Mucosa of descending colon (tissue), 3 donors: ENCODE measurements at places on chromosomes 7 and 10.

- DNase-seq, result no peak
These were observed 320.4 kb downstream of the RNLS start for GRCh38 chr10:88262591-88263234.

GRCh38 chr7:101075646-101076045, 9.6 kb upstream of the TRIM56 start:
- no peak for DNase-seq

DNA sequence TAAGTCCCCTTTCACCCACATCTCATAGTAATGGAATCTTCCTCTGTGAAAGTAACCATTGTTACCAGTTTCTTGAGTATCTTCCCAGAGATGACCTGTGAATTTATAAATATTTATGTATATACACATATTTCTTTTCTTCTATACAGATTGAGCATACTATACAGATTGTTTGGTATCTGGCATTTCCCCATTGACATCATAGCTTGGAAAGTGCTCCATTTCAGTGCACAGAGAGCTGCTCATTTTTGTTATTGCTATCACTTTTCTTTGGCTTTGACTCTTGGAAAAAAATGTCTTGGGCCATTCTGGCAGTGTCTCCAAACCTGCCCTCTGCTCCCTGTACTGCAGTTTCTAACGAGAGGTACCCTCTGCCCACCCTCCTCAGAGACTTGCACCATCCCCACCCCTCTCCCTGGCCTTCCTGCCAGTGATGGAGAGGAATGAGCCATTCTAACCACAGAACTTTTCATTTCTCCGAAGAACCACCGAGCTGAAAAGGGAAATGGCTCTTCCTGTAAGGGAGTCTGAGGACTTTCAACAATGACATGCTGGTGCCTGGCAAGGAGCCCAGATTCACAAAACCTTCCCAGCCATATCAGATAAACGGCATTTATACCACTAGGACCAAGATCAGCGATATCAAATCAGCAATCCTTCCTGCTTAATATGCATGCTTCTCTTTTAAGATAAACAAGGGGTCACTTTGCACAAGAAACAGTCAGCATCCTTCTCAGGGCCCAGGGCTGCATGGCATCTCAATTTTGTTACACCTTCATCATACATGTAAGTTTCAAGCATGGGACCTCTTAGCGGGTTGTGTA, 19.7 kb upstream of the CCSER2 start:
- peak; percentile 59 for DNase-seq

GRCh38 chr7:71424166-71425035, 292.5 kb downstream of the GALNT17 start:
- DNase-seq, result no peak

GRCh38 chr7:127908430-127909258, 122.6 kb downstream of the LRRC4 start:
- no peak for DNase-seq

DNA sequence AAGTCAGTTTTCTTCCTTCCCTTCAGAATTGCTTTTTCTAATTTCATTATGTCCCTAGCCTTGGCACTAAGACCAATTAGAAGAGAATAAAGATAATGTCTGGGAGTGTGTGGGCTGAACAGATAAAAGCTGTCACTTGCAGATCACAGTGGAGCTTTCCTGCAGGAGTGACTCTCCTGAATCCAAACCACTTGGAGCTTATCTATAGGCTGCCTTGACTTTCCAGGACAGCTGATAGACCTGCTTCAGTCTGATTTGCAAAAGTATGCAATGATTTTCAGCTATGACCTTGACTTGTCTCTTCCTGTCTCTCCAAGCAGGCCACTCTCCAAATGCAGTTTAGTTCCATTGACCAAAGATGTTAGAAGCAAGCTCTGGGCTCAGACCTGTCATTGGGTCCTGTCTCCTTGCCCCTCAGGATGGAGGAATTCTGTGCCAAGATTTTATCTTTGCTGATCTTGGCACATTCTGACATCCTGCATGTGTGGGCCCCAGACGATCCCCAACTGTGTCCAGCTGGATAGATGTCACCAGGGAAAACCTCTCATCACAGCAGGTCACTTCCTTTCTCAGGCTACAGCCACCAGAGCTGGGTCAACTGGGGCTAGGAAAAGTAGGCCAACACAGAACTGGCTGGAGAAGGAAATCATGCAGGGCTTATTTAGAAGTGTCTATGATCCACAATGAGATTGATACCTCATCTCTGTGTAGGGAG, 120.9 kb upstream of the ZNF438 start:
- DNase-seq, result no peak

GRCh38 chr7:6648066-6648814, 11.1 kb downstream of the ZNF316 start:
- DNase-seq, result no peak

GRCh38 chr7:1533255-1533546, 2.7 kb downstream of the MAFK start:
- DNase-seq, result no peak
